ENCODE measurements at places on chromosomes 16 and 17.

DNA sequence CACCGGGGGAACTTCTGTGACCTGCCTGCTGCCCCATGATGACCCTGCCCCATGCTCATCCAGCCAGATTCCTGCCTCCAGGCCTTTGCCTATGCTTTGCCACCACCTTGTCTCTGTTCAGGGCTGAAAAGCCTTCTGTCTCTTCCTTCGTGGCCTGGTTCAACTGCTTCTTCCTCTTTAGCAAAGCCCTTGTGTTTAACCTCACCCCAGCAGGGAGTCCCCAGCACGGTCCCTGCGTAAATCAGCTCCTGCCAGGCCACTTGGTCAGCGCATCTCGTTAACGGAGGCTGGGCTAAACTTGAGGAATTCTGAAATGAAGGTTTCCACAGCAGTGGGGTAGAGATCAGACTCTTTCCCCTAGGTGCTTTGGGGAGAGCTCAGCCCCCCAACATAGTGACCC, 16.1 kb upstream of the KCNJ12 start:
- DNase-seq: no peak

- no peak for DNase-seq
These were observed 379.0 kb upstream of the SOX9 start for GRCh38 chr17:71741836-71742235.

DNA sequence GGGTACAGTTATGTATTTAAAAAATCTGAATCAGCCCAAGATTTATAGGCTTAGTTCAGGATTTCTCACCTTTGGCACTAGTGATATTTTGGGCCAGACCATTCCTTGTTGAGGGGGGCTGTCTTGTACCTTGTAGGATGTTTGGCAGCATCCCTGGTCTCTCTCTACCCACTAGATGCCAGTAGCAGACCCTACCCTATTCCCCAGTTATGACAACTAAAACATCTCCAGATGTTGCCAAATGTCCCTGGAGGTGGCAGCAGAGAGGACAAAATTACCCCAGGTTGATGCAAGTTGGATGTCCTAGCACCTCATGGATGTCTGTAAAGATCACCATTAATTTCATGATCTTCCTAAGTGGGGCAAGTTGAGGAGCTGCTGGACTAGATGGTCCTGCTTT, 45.8 kb downstream of the SYT17 start:
- DNase-seq: no peak

DNA sequence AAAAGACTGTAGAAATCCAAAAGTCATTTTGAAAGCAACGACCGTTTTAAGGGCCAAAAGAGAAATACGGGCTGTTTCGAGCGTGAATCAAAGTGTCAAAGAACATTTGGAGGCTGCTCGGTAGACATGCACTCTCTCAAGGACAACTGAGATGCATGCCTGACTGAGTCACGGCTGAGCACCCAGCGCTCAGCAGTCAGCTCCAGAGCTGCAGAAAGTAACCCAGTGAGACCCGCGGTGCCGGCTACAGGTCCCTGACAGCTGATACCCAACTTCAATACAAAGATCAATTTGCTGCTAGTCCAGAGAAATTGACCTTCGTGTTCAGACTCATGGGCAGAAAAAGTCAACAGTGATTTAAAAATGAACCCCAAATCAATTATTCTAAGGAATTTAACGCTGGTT, 214.9 kb downstream of the STX8 start:
- peak; percentile 58 for DNase-seq

DNA sequence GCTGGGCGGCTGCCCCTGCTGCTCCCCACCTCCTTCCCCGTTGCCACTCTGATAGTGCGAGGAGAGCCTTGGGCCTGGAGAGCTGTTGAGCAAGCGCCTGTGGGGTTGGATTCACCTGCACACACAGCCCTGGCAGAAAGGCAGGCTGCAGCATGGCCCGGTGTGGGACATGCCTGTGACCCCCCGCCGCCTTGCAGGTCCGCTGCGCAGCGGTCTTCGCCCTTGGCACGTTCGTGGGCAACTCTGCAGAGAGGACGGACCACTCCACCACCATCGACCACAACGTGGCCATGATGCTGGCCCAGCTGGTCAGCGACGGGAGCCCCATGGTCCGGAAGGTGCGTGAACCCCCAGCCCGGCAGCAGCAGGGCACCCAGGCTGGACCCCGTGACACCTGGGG, 106.8 kb upstream of the CHMP6 start:
- DNase-seq: no peak

- no peak for DNase-seq
These were observed 320.5 kb downstream of the SNX29 start for GRCh38 chr16:12296991-12297390.

DNA sequence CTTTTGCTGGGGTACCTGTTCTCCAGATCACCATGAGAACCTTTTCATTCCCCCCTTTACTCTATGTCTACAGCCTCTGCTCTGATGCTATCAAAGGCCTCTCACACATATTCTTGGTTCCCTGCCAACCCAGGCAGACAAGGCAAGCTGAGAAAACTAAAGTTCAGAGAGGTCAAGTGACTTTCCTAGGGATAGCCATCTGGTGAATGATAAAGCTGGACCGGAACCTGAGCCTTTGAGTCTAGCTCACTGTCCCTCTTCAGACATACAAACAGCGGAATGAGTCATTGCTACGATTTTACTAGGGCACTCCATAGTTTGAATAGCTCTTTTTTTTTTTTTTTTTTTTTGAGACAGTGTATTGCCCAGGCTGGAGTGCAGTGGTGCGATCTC, 73.3 kb downstream of the XYLT1 start:
- DNase-seq: peak; percentile 57

DNA sequence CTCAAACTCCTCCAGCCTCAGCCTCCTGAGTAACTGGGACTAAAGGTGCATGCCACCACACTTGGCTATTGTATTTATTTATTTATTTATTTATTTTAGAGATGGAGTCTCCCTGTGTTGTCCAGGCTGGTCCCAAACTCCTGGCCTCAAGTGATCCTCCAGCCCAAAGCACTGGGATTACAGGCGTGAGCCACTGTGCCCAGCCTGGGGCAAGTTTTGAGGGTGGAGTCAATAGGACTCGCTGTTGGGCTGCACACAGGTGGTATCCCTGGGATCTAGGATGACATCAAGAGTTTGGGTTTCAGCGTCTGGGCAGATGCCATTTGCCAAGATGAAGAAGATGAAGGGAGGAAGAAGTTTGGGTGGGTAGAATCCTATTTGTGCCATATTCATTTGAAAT, 213.9 kb downstream of the GSG1L start:
- DNase-seq: no peak

GRCh38 chr16:31083981-31084380, 4.8 kb downstream of the PRSS53 start:
- DNase-seq: no peak

- no peak for DNase-seq
These were observed 73.1 kb downstream of the LMF1 start for GRCh38 chr16:897701-898100.

DNA sequence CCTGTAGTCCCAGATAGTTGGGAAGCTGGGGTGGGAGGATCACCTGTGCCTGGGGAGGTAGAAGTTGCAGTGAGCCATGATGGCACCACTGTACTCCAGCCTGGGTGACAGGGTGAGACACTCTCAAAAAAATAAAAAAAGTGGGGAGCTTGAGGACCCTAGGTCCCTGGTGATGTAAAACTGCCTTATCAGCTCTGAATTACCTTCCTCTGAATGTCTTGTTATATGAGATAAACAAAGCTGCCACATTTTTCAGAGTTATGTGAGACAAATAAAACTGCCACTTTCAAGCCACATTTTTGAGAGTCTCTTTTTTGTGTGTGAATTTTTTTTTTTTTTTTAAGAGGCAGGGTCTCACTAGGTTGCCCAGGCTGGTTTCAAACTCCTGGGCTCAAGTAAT, 32.0 kb upstream of the B4GALNT2 start:
- no peak for DNase-seq

DNA sequence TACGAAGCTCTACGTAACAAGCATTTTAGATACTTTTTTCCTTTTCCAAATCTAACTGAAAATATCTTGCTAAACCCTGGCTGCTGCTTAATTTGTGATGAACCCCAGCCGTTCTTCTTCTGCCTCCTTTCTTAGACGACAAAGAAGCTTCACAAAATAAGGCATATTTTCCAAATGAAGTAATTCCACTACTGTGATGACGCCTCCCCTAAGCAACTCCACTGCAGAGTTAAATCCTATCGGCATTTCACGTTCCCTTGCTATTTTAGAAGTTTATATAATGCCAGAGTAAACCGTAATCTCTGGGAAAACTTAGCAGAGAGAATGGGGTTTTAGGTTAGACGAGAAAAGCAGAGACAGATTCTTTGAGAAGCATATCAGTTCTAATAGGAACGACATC, 683.1 kb upstream of the SALL1 start:
- peak; percentile 20 for DNase-seq

DNA sequence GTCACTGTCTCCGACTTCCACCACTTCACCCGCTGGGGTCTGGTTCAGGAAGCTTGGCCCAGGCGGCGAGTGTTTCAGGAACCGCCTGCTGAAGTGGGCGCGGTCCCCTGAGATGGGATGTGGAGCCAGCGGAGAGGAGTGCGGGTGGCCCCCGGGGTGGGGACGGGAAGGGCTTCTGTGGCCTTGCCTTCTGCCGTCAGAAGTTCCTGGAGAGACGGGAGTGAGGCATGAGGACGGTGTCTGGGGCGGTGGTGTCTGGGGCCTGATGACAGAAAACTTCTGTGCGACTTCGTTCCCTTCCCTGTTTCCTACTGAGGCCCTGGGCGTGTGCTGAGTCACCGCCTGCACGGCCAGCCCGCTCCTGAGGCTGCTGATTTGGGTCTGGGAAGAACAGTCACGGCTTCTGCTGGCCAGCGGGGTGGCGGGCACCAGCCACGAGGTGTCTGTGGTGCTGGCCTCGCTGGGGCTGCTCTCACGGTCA, 12.3 kb upstream of the NLRC3 start:
- no peak for DNase-seq

DNA sequence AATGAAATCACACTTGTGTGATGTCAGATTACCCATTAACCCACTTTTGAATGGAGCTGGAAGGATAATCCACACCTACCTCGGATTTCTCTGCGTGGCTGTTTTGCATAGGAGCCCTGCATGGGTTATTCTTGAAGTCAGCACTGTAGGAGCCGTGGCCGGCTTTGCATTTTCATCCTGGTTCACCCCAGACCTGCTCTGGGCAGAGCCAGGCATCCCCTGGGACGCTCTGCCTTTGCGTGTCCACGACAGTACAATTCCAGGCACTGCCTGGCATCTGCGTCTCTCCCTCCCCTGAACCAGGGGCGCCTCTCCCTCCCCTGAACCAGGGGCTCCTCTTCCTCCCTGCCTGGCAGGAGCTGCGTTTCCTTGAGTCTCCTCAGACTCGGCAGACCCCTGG, 29.7 kb upstream of the ZNF750 start:
- no peak for DNase-seq

DNA sequence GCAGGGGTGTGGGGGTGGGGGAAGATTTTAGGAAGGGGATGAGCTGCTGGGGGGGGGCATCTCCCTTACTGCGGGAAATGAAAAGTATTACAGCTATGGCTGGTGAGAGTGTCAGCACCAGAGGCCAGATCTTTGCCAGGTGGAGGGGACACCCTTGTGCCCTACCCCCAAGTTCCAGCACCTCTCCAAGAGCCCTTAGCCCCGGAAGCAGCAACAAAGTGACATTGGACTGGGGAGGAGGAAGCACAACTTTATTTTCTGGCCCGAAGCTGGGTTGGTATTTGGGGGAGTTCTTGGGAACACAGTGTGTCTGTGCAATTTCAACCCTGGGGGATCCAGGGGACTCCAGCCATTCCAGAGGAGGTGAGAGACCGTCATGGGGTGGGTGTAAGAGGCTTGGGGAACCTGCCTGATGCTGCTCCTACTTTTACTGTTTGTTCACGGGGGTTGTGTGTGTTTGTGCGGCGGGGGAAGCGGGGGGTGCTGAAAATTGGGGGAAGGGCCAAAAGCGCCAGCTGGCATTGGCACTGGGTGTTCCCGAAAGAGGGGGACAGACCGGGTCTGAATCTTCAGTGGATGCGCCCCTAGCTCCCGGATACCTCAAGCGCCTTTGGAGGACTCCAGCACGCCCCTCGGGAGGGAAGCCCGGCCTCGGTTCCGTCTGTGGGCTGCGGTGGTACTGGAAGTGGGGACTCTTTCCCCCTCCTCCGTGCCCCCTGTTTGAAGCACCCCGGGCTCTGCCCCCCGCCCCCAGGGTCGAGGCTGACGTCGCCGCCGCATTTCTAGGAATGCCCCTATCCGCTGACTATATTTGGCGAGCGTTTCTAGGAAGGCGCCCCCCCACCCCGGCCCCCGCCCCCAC, 230.3 kb downstream of the MRTFB start:
- DNase-seq: no peak

DNA sequence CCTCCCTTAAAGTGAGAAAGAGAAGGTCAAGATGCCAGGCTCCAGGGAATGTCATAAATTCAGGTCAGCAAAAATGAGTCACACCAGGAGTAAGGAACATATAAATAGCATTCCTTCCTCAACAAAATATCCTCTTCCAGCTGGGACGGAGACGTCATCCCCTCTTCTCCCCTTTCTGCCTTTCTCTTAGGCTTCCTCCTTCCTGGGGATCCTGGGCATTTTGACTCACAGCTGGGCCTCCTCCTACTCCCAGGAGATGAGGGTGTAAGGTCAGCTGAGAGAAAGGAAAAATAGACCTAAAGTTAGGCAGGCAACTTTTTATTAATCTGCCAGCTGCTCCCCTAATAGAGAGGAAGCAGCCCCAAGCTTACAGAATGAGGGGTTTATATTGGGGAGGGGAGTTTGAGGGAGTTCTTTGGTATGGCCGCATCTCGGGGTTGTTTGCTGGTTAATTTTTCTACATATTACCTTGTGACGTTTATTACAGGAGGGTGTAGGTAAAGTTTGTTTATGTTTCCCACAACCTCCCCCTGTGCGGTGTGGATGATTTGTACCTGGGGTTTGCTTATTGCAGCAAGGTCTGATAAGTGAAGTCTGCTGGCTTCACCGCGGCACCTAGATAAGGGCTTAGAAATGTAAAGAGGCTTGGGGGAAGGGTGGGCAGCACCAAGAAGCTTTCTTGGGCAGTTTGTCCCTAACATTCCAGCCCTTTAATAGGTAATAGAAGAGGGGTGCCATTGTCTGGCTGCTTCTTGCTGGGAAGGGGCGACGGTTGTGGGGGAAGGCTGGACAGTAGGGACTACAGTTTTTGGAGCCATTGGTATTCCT, 7.1 kb upstream of the ZNF747 start:
- no peak for DNase-seq

- no peak for DNase-seq
These were observed 55.9 kb downstream of the MYOCD start for GRCh38 chr17:12721581-12721980.

DNA sequence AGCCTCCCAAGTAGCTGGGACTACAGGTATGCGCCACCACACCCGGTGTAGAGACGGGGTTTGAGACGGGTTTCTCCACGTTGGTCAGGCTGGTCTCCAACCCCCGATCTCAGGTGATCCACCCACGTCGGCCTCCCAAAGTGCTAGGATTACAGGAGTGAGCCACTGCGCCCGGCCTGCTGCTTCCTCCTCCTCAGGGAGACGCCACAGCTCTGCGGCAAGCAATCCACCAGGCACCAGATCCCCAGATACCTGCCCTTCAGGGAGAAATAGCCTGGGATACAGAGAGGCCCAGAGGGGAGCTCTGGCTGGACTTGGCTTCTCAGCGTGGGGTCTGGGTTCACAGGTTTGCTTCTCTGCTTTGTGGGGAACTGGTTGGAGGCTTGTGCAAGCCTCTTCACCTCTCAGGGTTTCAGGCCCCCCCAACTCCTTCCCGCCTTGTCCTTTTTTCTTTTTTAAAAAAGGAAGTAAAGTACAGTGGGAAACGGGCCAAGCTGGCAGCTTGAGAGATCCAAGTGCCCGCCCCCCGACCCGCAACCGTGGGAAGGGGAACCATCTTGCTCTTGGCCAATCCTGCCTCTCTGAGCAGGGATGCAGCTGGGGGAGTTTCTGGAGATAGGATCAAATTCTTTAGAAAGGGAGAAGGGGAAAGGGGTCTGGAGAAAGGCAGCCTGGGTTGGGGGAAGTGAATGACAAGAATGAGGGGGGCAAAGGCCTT, 2.6 kb upstream of the SPHK1 start:
- no peak for DNase-seq

- peak; percentile 76 for DNase-seq
These were observed 55.1 kb downstream of the SRCIN1 start for GRCh38 chr17:38550661-38551060.

Measured in AG08396 (cell line).